ENCODE measurements at places on chromosomes 5 and 9.

GRCh38 chr9:106974341-106974740 is 111.4 kb downstream of the ZNF462 start:
- no peak for DNase-seq

GRCh38 chr5:127229185-127229889 is 61.3 kb upstream of the MEGF10 start:
- DNase-seq: peak; percentile 26

GRCh38 chr9:128098297-128099230 is 29.0 kb downstream of the PTGES2 start:
- DNase-seq: peak; percentile 43

DNA sequence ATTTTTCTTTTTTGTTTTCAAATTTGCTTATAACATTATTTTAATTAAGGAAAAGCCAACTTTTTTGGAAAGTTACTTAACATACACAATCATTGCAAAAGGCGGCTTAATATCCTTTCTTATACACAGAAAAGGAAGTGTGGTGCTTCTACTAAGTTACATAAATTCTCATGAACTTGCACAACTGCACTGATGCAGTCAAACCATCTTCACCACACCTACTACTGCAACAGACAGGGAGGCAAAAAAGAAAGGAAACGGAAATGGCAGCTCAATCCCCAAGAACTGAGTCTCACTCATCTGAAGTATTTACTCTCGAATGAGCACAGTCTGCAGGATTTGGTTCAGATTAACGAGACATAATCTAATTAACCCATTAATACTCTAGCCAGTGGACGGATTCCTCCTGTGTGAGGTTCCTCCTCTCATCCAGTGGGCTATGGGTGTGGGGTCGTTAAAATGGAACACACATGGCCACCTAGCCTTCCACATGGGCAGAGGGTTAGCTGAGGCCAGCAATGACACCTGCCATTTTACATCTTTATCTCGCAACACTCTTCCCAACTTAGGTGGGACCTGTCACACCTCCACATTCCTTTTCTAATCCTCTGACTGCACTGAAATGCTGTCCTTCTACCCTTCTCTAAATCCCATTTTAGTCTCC is 30.0 kb downstream of the GOLM1 start:
- no peak for DNase-seq

DNA sequence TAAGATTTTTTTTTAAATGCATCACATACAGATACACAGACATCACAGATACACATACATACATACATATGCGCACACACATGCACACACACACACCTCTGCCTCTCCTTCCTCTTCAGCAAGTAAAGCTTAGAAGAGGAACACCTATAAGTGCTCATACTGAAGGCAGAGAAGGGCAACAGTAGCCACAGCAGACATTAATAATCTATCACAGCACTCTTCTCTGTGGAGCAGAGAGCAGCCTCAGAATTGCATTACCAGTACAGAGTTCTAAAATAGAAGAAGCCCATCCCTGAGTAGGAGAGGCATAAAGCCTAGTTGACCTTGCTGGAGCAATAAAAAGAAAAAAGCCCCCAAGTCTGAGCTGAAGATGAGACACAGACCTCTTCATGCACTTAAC is 110.6 kb downstream of the MLLT3 start:
- DNase-seq: no peak

DNA sequence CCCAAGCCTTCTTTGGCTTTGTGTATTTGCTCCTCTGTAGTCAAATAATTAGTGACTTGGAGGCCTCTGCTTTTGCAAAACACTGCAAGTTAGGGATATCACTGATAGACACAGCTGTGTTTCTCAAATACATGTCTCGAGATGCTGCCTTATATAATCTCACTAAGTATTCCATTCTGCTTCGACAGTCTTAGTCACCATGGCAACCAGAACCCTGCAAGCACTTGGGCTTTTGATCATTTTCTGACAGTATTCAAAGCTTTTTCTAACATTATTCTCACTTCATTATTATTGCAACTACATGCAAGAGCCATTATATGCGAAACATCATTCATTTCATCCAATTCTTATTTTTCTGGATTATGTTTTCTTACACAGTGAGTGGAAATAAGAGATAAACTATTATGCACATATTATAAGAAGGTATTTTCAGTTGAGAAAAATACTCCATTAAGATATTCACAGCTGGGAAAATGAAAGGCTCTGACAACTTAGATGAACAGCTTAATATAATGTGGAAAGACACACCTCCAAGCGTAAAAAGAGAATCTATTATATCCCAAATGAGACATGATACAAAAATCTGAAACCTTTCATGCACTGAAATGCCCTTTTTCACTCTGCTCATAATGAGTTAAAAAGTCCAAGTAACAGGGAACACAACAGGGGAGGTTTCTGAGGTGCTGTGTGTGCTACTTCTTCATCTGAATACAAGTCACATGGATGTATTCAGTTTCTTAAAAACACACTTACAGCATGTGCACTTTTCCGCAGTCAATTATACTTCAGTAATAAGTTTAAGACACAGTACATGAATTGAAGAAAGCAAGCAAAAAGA is 93.9 kb downstream of the SCAI start:
- no peak for DNase-seq

DNA sequence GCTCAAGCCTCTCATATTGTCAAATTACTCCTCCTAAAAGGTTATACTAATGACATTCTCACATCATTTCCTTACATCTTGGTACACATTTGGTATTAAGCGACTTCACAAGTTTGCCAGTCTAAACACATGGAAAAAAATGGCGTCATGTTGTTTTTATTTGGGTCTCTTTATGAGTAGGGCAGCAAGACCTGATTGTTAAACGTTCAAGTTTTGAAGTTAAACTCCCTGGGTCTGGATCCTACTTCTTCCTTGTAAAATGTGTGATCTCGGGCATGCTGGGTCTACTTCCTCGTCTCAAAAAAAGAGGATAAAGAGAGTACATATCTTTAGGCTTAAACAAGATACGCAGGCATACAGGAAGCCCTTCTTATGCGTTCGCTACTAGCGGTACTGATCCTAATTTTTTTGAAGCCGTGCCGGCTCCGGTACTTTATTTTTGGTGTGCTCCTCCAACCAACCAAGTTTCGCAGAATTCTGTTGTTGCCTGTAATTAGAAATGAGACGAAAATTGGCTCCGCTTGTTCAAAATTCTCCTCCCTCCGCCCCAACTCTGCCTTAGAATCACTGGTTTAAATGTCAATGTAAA is 596 bp upstream of the CDC37L1 start:
- no peak for DNase-seq

GRCh38 chr5:78126536-78126935 is 168.0 kb downstream of the AP3B1 start:
- no peak for DNase-seq

- no peak for DNase-seq
Observed at GRCh38 chr5:116037236-116037822, 5.1 kb downstream of the ARL14EPL start.
